ENCODE measurements at places on chromosomes 1 and 21.

DNA sequence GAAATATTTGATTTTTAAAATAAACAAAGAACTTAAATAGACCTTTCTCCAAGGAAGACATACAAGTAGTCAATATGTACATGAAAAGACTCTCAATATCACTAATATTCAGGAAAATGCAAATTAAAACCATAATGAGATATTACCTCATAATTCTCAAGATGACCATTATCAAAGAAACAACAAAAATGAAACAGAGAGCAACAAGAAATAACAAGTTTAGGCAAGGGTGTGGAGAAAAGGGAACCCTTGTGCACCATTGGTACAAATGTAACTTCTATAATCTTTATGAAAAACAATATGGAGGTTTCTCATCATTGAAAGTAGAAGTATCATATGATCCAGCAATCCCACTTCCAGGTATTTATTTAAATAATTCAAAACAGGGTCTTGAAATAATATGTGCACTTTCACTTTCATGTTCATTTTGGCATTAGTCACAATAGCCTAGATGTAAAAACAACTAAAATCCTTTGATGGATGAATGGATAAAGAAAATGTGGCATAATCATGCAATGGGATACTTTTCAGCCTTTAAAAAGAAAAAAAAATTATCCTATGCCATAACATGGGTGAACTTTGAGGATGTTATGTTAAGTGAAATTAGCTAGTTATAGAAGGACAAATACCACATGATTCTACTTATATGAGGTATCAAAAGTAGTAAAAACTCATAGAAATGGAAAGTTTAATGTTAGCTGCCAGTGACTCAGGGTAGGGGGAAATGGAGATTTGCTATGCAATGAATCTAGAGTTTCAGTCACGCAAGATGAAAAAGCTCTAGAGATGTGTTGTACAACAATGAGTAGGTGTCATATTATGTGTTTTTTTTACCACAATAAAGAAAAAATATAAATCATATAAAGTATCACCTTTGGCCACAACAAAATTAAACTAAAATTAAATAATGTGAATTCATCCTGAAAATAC is 114.5 kb upstream of the LYPLAL1 start:
- no peak for DNase-seq

DNA sequence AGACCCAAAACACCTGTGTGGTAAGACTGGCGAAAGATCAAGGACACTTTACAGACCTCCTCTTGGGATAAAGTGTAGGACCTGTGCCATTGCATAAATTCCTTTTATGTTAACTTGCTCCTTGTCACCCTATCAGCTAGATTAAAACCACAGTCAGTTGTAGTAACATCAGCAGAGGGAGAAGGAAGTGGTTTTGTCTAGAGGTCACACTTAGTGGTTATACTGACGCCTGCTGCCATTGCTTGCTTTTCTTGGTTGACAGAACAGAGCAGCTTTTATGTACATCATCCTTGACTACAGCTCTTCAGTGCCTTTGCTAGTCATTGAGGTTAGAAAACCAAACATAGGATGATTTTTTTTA is 101.4 kb downstream of the PBX1 start:
- DNase-seq: no peak

GRCh38 chr1:19360843-19361610 is 48.9 kb downstream of the SLC66A1 start:
- no peak for DNase-seq

GRCh38 chr1:41420351-41420750 is 59.1 kb downstream of the FOXO6 start:
- DNase-seq: no peak
